ENCODE measurements at places on chromosomes 2 and 18.

DNA sequence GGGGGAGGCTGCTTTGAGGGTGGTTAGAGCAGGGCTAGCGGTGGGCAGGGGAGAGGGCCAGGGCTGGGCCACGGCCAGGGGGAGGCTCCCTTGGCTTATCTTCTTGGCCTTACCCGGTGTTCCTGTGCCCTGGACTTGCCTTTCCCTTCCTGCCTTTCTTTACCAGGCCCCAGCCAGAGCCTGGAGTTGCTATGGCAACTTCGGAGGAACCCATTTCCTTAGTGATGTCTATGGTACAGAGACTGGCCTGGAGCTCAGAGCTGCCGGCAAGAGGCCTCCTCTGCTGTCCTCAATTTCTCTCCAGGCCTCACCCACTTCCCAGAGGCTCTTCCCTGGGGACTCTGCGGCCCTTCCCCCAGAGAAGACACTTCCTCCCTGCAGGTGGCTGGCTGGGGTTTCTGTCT is 11.5 kb downstream of the SPEG start:
- no peak for DNase-seq

DNA sequence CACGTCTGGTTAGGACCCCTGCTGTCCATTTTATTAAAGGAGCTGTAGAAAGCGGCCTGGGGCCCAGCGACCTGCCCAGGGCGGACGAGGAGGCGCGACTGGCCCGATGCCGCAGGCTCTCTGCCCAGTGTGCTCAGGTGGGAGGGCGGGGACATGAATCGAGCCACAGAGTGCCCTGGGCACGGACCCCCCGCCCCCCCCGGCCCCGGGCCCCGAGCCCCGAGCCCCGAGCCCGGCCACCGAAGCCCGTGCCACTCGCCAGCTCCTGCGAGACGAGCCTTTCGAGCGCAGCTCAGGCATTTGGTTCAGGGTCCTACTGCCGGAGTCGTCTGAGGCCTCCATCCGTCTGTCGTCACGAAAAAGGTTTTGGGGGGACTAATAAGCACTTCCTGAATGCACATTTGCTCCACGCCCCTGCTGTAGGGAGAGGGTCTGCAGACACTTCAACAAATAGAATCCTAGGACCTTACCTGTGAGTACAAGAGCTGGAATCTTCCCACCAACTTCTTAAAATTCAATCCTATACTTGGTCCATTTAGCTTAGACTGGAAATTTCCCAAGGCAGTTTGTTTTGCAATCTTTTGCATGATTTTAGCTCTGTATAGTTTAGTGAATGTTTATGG is 602 bp upstream of the ADAM17 start:
- DNase-seq = no peak

DNA sequence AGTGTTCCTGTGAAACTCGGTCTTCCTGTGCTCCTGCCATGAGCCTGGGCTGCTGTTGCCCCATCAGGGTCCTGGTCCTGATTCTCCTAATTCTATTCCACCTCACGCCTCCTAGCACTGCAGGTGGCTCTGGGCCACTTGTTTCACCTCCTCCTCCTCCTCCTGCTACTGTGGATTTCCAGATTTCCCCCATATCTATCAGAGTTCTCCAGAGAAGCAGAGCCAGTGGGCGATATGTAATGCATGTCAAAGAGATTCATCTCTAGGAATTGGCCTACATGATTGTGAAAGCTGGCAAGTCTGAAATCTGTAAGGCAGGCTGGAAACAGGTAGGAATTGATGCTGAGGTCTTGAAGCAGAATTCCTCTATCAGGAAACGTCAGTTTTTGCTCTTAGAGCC is 45.3 kb downstream of the CHRNA1 start:
- no peak for DNase-seq

DNA sequence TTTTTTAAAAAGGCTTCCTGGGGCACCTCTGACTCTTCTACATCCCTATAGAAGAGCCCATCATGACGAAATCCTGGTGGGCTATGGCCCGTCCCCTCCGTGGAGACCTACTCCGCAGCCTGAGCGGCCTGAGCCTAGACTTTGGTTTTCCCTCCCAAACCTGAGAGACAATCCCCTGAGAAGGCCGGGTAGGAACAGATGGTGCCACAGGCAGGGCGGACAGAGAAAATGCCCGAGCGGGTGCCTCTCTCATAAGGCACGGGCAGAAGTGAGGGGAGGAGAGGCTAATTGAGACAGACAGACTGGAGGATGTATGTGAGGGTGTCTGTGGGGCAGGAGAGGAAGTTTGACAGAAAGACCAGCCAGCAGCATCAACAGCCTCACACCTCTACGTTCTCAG is 20.2 kb upstream of the SFXN5 start:
- DNase-seq = no peak

GRCh38 chr2:9356261-9356660 is 67.1 kb downstream of the ITGB1BP1 start:
- no peak for DNase-seq

DNA sequence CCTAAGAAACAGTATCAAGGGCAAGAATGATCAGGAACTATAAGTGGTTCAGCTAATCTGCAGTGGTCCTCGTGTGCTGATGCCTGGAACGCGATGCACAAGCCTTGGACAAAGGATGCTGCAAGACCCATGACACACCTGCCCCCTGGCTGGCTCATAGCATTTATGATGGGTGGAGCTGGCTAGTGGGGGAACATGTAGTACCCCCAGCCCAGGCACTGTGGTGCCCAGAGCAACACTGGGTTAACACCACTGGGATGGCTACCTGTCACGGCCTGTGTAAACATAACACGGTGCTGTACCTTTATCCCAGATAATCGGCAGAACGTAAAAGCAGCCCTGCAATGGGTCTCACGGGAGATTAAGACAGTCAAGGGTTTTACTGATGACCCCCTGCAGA is 60.3 kb upstream of the PEX13 start:
- DNase-seq = no peak

GRCh38 chr2:164922134-164922533 is 33.2 kb downstream of the SLC38A11 start:
- no peak for DNase-seq

- DNase-seq = no peak
Observed at GRCh38 chr2:168180914-168181313, 66.5 kb downstream of the STK39 start.

- DNase-seq = no peak
Observed at GRCh38 chr2:230412371-230412711, 3.7 kb upstream of the SP100 start.

DNA sequence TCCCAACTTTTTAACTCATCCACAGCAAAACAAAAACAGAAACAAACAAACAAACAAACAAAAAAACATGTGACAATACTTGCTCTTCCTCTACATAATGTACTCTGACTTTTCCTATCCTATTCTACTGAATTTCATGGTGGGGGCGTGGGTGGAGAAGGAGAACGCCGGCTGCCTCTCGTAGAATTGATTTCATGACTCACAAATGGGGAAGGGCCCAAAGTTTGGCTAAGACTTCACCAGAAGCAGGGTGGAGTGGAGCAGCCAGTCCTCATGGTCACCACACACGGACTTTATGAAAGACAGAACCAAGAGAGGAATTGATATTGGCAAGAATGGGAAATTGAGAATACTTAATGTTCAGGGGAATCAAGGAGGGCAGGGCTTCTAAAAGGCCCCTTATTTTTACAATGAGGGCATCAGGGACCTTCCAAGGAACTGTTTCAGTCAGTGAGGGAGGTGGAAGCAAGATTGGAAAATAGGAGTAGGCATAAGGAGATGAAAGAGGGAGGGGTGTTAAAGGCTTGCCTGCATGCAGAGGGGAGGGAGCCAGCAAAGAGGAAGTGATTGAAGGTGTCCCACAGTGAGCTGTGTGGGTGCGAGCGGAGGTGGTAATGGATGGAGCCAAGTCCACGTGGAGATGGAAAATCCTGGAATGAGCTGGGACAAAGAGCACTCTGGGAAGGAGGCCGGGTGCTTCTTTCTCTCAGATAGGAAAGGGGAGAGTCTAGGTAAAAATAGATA is 27.9 kb downstream of the MARCHF4 start:
- DNase-seq = no peak

GRCh38 chr2:105415007-105415406 is 16.2 kb upstream of the FHL2 start:
- DNase-seq = no peak

DNA sequence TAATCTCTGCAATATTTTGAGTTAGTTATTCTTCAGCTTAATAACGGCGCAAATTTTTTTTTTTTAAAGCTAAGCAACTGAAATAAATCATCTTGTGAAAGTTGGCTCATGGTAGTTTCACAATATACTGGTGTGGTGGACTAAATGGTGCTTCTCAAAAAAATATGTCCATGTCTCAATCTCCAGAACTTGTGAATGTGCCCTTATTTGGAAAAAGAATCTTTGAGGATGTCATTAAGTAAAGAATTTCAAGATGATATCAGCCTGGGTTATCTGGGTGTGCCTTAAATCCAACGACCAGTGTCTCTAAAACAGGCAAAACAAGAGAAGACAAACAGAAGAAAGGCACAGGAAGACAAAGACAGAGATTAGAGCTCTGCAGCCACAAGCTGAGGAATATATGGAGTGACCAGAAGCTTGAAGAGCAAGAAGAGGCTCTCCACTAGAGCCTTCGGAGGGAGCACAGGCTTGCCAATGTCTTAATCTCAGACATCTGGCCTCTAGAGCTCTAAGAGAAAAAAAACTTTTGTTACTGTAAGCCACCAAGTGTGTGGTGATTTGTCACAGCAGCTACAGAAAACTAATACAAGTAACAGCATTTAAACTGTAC is 71.4 kb downstream of the HNMT start:
- DNase-seq = no peak

- DNase-seq = no peak
Observed at GRCh38 chr2:106094131-106094841, 99.8 kb downstream of the UXS1 start.

GRCh38 chr18:36411745-36412168 is 114.2 kb downstream of the FHOD3 start:
- no peak for DNase-seq

GRCh38 chr18:10805587-10806118 is 279.8 kb downstream of the NAPG start:
- DNase-seq = no peak

GRCh38 chr18:10690366-10690765 is 164.5 kb downstream of the NAPG start:
- no peak for DNase-seq

DNA sequence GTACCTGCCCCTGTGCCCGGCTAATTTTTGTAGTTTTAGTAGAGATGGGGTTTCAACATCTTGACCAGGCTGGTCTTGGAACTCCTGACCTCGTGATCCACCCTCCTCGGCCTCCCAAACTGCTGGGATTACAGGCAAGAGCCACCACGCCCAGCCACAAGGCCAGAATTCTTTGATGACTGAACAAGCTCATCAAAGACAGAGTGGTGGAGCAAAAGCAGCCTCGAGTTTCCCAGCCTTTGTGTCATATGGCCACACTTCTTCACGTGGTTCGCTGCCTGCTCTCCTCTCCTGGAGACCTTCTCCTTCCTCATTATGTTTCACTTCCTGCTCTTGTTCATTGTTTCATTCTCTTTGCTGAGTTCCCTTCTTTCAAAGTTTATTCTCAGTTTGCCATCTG is 9.9 kb upstream of the NPC1 start:
- no peak for DNase-seq

- no peak for DNase-seq
Observed at GRCh38 chr2:119338272-119338671, 28.4 kb downstream of the C2orf76 start.

- no peak for DNase-seq
Observed at GRCh38 chr18:35387152-35387571, 10.0 kb upstream of the ZNF396 start.

DNA sequence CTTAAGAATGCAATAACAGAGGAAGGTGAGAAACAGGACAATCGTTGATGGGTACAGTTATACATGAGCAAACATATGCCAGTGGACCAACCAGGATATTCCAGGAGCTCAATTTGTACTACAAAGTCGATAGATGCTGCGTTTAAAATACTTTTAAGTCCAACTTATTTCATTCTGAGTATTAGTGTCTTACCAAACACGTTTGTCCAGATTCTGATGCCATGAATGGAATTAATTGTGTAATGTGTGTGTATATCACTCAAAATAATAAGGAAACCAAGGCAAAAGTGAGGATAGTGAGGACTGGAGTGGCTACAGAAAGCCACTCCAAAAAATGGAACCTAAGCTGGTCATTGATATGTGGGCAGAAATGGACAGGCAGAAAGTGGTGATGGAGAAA is 332.6 kb downstream of the RIT2 start:
- DNase-seq = no peak

GRCh38 chr18:48781163-48781987 is 169.4 kb downstream of the SMAD7 start:
- no peak for DNase-seq

DNA sequence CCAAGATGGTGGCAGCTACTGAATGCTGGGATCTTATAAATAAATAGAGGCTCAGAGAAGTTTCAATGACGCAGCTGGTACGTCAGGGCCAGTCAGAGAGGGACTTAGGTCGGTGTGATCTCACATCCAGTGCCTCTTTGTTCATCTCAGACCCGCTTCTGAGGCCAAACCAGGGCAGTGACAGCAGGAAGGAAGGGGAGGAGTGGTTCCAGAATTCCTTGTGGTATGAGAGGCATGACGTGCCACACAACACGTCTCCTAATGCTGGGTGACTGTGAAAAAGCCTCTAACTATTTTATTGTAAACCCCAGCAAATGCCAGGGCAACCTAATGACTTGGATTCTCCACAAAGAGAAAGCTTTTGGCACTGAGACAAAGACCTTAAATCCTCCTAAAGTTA is 423.3 kb downstream of the LPIN1 start:
- DNase-seq = no peak

DNA sequence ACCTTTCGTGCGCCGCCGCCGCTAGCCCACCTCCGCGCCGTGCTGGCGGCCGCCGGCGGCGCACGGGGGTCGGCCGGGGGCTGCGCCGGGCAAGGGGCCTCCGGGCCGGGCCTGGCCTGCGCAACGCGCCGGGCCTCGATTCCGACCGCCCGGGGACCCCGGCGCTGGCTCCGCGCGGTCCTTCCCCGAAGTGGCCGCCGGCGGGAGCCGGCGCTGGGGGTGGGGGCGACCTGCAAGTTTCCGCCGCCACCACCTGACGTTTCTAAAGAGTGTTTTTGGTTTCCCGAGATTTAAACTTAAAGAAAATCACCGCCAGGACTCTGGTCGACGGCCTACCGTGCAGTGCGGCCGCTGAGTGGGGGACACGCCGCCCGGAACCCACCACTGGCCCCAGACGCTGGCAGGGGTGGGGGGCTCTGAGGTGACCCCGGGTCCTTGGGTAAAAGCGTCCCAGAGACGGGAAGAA is 3.8 kb upstream of the GATA6 start:
- DNase-seq = no peak

GRCh38 chr2:204533629-204534370 is 11.5 kb upstream of the PARD3B start:
- DNase-seq = no peak

- DNase-seq = no peak
Observed at GRCh38 chr2:199685669-199686068, 165.3 kb downstream of the FTCDNL1 start.

GRCh38 chr18:72542984-72543356 is 1.2 kb downstream of the CBLN2 start:
- DNase-seq = no peak
